ENCODE measurements at places on chromosomes 4 and X. TPM values are rescaled to one million over a fixed set of nuclear protein-coding genes. Genes with fewer than 3 reads are reported as not detected.

DNA sequence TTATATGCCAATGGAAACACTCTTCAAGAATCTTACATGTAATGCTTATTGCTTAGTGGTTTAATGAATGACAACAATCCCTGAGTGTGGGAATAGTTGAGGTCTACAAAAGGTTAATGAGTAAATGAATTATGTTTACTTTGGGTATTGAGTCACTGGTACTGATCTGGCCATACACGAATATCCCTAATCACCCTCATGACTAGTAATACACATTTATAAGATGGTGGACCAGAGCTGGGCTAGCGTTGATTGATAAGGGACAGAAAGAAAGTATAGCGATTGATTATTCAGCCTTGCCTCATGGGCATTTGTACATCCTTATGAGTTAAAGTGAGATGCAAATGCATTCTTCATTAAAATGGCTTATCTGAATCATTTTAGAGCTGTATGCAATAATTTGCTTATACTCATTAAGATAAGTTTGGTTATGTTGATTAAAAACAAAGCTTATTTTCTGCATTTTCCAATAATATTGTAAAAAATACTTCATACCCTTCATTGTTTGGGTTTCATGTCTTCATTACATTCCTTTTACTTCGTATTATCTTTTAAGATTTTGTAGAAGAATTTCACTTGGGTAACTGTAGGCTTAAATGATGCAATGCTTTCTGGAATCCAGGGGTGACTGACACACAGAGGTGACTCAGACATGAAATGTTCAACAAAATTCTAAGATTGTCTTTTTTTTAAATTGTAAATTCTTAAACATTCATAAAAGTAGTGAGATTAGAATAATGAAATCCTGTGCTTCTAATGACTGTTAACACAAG lies 47.4 kb downstream of the FGF2 start:
- no peak for DNase-seq

- DNase-seq: no peak
Measured at GRCh38 chrX:12704706-12705105, 86.5 kb upstream of the PRPS2 start.

DNA sequence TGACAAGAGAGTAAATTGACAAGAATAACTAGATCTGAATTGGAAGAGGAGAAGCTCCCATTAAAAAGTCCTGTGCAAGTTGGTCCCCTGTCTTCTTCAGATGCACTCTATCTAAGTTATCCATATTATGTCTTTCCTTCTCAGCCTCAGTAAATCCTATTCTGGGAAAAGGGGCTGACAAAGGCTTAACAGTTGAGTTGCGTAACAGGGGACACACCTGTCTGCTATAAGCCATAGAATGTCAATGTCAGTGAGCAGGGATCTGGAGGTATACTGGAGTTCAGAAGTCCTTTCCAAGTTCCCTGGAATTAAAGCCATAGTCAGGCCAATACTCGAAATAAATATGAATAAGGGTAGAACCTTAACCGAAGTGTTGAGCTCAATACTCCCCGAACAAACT lies 26.3 kb upstream of the TNIP3 start:
- DNase-seq: no peak

DNA sequence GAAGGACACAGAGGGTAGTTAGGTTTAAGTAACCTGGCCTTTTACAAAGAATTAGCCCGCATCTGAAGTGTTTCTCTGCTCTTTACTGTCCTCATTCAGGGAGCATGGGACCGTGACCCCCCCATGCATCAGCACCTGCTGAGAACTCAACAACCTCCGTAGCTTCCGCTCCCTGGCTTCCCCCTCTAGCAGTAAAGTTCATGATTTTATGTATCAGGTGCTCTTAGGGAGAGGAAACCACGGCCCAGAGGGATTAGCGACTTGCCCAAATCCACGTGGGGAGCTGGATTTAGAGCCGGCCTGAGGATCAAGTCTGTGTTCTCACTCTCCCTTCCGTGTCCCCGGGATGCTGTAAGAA lies 284.6 kb upstream of the GATB start:
- no peak for DNase-seq

GRCh38 chr4:168630445-168631187 lies 133.8 kb downstream of the PALLD start:
- DNase-seq: no peak

DNA sequence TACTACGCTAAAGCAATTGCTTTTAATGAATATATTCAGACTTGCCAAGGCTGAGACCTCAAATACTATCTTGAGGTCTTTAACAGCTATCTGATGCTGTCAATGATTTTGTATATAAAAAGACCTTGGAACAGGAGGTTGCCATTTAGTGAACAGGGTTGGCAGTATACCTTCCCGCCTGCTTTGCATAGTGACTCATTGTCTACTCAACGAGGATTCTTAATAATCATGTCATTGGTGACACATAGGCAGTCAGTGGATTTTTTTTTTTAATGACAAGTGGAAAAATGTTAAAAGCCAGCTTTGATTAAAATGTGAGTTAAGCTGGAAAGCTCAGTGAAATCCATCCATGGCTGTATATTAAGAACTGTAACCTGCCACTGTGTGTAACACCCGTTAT lies 164.0 kb downstream of the ASMT start:
- DNase-seq: no peak

- no peak for DNase-seq
Measured at GRCh38 chrX:117834076-117834475, 282.5 kb downstream of the KLHL13 start.

SYTL4 gene
- total RNA-seq: 4.0 TPM

F8A3 gene
- 4.0 TPM for total RNA-seq

FRMD7 gene
- not detected for total RNA-seq
